ENCODE measurements at places on chromosomes 3 and 15.

DNA sequence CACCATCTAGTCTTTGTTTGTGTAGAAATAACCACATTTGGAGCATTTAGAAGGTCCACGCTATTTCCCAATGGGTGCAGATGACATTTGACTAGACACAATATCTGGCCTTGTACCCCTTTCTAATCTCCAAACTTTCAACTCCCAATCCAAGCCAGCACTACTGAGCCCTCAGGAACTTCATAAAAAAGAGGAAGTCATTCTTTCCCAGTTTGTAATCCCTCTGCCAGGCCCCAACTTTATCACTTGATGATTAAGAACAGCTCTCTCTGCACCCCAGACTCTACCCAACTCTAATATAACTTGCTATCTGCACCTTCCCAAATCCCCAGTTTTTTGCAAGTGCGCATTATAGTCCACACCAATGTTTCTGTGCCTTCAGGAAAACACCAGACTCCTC lies 170.2 kb downstream of the KCNMB2 start:
- DNase-seq, result no peak

- no peak for DNase-seq
Measured at GRCh38 chr3:186277268-186277909, 84.6 kb downstream of the DGKG start.

GRCh38 chr3:147589016-147589415 lies 179.9 kb downstream of the ZIC1 start:
- DNase-seq, result no peak

DNA sequence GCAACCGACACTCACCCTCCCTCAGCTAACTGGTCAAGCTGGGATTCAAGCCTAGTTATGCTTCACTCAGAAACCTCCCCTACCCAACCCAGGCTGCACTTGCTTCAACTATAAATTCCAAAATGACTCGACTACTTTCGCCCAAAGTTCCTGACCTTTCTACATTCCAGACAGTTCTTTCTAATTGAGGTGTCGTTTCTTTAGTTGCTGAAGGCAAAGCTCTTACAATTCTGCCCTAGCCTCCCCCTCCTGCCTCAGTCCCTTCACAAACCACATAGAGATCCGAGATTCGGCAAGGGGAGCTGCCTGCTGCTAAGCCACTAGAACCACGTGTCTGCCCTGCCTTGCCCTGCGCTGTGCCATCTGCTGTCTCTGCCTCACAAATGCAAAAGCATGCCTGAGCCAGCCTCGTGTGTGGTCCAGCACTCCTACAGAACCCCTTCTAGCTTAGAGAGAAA lies 74.7 kb upstream of the SH3GL3 start:
- peak; percentile 84 for DNase-seq

GRCh38 chr15:57146506-57147201 lies 228.2 kb downstream of the TCF12 start:
- DNase-seq, result no peak

DNA sequence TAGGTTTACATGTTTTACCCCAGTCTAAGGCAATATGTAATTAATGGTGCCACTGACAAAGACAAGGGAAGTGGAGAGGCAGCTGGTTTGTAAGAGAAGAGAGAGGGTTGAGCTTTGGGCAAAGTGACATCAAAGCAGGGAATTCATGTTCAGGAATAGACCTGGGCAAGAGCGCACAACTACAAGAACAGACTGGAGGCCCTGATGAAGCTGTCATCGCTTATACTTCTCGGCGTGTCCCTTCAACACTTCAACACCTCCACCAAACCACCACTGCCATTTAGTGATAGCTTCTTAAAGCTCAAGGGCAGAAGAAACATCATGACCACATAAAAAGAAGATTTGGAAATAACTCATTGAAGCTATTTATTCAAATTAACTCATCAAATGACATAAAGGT lies 19.6 kb upstream of the KNG1 start:
- no peak for DNase-seq

DNA sequence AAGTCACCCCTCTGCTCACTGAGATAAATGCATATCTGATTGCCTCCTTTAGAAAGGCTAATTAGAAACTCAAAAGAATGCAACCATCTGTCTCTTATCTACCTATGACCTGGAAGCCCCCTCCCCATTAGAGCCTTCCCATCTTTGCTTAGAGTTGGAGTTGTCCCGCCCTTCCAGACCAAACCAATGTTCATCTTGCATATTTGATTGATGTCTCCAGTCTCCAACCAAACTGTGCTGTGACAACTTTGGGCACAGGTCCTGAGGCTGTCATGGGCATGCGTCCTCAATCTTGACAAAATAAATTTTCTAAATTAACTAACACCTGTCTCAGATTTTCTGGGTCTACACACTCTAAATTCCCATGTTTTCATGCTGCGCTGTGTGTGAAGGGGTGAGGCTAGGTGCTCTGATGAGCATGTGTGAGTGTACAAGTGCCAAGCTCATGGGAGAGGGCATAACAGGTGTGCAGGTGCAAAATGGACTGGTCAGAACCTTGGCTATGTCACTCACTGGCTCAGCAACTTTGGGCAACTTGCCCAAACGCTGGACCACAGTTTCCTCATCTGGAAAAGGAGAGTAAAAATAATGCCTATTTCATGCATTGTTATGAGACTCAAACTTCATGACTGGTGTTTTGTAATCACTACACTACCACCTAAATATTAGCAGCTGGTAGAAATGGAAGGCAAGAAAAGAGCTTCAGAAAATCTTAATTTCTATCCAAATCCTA lies 7.2 kb downstream of the DAPK2 start:
- DNase-seq, result no peak

DNA sequence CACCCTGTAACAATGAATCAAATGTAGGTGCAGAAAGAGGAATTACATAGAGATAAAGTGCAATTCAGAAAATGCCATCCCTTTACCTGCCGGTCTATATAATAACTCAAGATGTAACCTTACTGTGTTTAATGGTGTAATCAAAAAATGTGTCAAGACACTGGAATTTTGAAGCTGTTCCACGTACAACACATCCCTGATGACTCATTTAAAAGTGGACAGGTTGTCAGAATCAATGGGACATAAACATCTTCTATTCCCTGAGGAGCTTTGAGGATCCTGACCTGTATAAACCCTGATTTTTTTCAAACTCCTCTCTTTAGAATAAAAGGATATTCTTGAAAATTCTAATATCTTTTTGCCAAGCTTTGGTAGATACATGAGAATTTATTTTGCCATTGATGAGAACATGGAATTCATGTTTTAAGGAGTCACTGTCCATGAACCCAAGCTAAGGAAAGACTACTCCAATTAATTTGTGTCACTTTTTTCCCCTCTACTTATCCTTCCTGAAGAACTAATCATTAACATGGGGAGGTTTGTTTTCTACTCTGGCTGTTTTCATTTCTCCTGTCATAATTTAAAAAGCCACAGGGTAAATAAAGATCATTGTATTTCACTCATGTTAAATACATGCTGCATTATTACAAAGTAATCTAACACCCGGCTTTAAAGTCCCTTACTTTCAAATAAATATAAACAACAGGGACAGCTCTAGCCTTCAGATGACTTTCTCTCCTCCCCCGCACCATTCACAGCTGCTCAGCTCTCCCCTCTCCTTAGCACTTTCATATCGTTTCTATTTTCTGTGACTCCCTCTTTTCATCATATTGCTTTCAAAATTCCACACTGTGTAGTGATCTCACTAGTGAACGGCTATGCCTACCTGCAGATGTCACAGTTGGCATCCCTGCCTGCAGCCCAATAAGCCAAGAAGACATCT lies 138.3 kb downstream of the TAFA4 start:
- DNase-seq, result no peak

DNA sequence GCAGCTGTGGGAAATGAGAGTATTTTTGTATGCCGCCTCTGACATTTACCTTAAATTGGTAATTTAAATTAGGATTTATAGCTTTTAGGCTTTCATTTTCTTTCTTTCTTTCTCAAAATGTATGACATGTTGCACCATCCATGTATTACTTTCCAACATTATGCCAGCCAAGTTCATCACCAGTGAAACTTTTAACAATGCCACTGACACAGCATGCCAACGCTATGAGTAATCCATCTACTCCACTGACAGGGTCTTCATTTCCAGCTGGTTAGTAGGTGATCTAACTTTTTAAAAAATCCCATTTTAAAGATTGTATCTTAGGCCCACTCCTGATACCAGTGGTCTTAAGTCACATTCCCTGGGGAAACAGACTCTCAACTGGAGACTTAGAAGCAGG lies 21.8 kb upstream of the CLDN16 start:
- no peak for DNase-seq

DNA sequence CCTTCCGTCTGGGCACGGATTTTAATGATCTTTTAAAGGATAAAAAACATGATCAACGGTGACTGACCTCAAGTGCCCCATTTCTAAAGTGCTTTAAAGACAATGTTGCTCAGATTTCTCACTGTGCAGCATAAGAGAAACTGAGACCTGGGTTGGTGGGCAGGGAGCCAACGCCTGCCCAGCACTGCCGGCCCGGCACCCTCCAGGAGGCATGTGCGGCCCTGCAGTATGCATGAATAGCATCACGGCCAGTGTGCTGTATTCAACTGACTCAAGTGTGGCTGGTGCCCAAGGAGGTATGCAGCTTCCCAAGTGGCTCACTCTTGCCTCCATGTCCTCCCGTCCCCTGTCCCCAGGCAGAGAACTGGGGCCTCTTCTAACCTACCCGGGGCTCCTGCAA lies 30.3 kb downstream of the SEC61A1 start:
- no peak for DNase-seq

DNA sequence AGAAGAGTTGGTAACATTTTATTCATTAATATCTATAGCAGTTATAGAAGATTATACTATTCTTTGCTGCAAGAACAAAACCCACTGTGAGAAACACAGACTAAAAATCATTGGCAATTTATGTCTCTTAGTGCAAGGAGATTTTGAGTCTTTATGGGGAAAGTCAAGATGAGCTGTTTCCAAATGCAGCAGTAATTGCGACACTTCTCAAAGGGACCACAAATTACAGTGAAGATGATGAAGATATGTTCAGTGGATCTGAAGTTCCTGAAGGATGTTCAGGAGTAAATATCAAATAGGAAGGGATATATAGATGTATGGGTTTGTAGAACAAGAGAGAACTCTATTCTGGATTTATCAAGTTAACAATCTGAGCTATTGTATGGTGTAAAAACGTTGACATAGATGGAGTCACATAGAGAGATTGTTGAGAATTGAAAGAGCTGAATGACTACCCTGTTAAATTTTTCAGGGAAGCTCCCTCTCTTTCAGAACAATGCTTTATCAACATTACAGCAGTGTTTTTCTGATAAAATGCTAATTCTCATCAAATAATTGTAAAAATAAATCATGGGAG lies 71.8 kb downstream of the DTWD1 start:
- no peak for DNase-seq

- no peak for DNase-seq
Measured at GRCh38 chr15:61237400-61237799, 8.3 kb upstream of the RORA start.

GRCh38 chr15:69392352-69392751 lies 21.8 kb upstream of the KIF23 start:
- DNase-seq, result no peak

DNA sequence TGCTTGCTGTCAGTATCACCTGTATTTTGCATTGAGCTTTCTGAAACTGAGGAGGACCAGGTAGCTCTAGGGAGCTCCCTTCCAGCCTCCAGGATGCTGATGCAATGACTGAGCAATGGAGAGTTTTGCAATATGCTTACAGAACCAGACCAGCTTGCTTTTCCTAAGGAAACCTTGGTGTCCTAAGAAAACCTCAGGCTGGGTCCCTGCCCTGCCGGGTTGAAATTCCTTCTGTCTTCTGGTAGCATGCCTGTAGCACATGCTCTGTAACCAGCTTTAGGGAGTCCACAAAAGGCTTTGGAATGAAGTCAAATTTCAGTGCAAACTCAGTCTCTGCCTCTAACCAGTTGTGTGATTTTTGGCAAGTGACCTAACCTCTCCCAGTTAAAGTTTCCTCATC lies 65.8 kb upstream of the GSK3B start:
- DNase-seq, result no peak

- no peak for DNase-seq
Measured at GRCh38 chr3:49911611-49912010, 7.9 kb upstream of the MST1R start.

DNA sequence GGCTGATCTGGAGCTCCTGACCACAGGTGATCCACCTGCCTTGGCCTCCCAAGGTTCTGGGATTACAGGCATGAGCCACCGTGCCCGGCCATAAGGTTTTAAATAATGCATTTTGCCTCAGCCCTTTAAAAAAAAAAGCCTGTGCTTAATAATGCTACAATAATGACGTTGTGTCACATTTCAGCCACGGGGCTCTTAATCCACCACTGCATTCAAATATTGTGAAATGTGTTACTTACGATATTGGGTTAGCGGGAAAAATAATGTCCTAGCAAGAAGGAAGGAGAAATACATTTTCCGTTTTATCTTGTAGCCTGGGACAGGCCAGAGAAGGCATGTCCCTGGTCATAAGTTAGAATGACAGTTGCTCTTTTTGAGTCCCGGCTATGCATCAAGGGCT lies 17.6 kb downstream of the PAQR5 start:
- no peak for DNase-seq

GRCh38 chr15:65339416-65339815 lies 34.9 kb downstream of the RNU5B-1 start:
- DNase-seq, result no peak

GRCh38 chr15:68983961-68984481 lies 30.5 kb upstream of the NOX5 start:
- no peak for DNase-seq

GRCh38 chr3:42771271-42771670 lies 1.8 kb downstream of the CCDC13 start:
- DNase-seq, result no peak

- DNase-seq, result no peak
Measured at GRCh38 chr3:71956716-71957115, 171.8 kb upstream of the PROK2 start.

DNA sequence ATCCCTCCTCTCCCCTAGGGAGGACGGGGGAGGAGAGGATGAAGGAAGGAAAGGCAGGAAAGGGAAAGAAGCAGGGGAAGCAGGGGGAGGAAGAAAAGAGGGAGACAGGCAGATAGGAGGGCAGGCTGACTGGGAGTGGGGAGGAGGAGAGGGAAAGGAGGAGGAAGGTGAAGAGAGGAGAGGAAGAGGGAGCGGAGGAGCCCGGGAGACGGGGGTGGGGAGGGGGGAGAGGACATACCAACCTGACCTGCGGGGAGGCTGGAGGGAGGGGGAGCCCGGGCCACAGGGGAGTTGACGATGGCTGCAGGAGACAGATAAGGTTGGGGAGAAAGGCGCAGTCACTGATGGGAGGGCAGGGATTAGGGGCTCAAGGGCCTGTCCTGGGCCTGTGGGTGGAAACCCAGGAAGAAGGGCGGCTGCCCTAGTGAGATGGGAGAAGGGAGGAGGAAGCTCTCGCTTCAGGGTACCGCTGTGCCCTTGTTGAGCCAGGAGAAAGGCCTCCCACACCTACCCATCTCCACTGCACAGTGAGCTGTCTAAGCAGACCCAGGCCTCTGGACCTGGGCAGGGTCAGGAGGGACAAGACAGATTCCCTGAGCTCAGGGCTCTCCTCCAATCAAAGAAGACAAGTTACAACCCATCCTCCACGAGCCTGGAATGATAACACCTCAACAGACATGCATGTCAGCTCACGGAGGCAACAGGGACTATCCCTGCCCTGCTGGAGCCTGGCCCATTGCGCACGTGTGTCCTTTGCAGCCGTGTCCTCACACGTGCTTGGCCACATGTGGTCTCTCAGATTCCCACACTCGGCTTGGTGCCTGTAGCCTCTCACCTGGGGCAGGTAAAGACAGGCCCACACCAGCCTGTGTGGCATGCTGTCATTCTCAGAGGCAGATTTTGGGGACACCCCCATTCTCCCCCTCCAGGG lies 27.9 kb downstream of the C3orf18 start:
- no peak for DNase-seq

Data from NCI-H524 treated with DMSO at 0.1 percent for 48 hours (cell line).